G401 (cell line): ENCODE measurements at places on chromosomes 5 and 9. TPM values are rescaled to one million over a fixed set of nuclear protein-coding genes. Genes with fewer than 3 reads are reported as not detected.

Gene TAF1L
- total RNA-seq, result under 0.01 and 0.03 TPM in 2 replicates

Gene KLHL3
- 0.86 and 1.2 TPM in 2 replicates for total RNA-seq

Gene FCHSD1
- total RNA-seq, result 8.8 and 17.7 TPM in 2 replicates

Gene C5orf58
- total RNA-seq, result not detected in 2 replicates

Gene TEK
- not detected in 2 replicates for total RNA-seq

Gene PCDH1
- total RNA-seq, result 1.2 and 1.8 TPM in 2 replicates

Gene IL5
- not detected in 2 replicates for total RNA-seq

GRCh38 chr9:112670991-112671625 is 46.8 kb downstream of the INIP start:
- no peak for DNase-seq

- no peak for DNase-seq
These were observed 381.6 kb upstream of the PRR16 start for GRCh38 chr5:120082316-120083068.

GRCh38 chr5:73266925-73267765 is 94.2 kb downstream of the TMEM174 start:
- no peak for DNase-seq

DNA sequence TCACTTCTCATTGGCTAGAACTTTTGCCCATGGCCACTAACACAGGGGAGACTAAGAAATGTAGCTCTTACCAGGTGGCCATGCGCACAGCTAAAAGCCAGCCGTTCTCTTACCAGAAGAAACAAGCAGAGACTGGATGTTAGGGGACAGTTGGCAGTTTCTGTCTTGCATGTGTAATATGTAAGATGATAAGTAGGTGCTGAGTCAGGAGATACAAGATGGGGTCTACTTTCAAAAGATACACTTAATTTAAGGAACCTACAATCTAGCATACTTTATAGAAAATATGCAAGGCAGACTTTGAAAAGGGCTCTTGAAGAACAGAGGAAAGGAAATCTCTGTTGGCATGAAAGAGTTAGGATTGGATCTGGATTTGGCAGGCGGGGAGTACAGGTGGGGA is 244.5 kb downstream of the ZSWIM6 start:
- DNase-seq, result no peak

- DNase-seq, result no peak
These were observed 322.2 kb downstream of the NDUFS4 start for GRCh38 chr5:53882676-53883031.

GRCh38 chr9:5976674-5977397 is 38.6 kb downstream of the RANBP6 start:
- DNase-seq, result peak; percentile 10

DNA sequence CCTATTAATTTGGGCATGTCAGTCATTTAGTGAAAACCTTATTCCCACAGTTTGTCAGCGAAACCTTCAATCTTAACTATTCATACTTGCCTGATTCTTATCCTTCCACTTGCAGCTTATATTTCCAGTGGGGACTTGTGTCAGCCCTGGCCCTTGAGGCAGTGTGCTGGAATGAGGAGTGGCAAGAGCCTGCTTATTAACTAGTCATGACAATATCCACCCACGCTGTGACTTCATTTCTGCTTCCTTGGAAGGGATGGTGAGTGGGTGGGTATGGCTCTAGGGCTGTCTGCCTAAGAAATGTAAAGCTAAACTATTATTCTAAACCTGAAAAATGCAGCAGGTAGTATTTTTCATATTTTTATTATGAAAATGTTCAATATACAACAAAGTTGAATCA is 34.0 kb upstream of the LURAP1L start:
- DNase-seq, result no peak

- DNase-seq, result no peak
These were observed 221.2 kb downstream of the GABRG2 start for GRCh38 chr5:162288647-162289296.

DNA sequence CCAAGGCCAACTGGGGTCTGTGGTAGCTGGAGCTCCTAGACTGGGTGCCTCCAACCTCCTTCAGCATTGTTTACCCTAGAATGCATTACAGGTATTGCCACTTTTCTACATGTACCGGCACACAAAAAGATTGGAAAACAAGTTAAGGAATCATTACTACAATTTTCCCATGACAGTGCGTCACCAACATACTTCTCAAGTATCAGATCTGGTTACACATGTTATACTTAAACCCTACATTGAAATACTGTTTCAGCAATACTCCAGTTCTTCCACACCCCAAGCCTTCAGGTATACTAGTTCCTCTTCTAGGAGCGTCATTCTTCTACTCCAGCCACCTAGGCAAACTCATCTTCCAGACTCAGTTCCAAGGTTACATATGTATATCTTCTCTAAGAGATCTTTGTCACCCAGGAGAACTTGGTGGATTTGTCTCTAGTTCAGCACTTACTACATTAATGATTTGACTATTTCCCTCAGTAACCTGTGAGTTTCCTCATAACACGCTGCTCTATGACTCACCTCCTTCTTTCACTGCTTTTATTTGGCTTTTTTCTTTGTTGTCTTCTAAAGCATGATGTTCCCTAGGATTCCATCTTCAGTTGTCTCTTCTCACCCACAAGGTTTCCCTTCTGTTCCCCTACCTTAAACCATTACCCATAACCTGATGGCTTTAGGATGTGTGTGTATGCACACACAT is 217.0 kb downstream of the AP3B1 start:
- DNase-seq, result no peak

GRCh38 chr5:1180841-1181271 is 20.5 kb upstream of the SLC6A19 start:
- DNase-seq, result no peak

DNA sequence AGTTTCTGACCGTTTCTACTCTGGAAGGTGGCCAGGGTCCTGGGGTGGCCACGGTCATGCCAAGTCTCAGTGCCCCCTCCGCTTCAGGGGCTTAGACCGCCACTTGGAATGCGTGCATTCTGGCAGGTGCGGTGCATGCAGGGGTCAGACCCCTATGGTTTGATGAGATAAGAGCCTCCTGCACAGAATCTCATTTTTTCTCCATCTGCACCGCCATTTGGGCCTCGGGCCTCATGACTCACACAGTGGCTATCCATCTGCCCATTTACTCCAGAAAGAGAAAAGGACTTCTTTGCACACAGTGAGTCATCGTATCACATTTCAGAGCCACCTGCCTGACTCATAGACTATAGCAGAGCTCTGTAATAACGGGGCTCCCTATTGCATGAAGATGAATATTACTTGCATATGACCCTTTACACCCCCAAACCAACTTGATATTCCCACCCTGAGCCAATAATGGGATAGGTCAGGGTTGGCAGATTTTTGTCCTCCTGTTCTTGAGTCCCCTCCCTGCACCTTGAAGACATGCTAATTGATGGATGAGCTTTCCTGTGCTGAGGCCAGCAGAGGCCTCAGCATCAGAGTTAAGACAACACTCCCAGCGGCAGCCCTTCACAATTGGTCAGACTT is 157.4 kb downstream of the NR3C1 start:
- DNase-seq, result peak; percentile 99

DNA sequence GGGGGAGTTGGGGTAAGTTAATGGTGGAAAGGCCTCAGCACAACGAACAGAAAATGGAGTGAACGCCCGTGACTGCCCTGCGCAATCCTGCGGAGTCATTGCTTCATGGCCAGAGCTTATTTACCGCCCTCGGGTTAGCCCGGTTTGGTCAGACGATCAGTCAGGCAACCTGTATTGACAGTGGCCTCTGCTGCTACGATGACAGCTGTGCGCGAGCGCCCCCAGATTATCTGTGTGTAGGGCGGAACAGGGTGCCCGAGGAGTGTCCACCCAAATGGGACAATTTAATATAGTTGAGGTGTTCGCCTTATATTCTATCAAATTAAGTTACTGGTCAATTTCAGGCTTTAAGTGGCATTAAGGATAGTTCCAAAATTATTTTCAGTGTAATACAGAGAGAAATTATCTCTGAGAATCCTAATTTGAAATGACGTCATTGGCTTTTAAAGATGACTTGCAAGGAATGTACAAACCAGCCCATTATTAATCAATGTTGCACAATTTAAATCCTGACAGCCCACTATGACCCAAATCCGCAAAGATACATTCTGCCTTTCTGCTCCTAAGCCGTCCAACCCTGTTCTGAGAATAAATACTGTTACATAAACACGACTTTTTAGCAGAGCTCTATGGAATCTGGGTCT is 879 bp upstream of the UBQLN1 start:
- DNase-seq, result peak; percentile 79
